Right ventricle myocardium superior (tissue), 1 donor: ENCODE measurements at places on chromosomes 6 and 20.

- DNase-seq, result no peak
Observed at GRCh38 chr20:21175433-21175832, 49.6 kb downstream of the KIZ start.

GRCh38 chr20:40960101-40960500 is 68.5 kb upstream of the TOP1 start:
- DNase-seq, result no peak

DNA sequence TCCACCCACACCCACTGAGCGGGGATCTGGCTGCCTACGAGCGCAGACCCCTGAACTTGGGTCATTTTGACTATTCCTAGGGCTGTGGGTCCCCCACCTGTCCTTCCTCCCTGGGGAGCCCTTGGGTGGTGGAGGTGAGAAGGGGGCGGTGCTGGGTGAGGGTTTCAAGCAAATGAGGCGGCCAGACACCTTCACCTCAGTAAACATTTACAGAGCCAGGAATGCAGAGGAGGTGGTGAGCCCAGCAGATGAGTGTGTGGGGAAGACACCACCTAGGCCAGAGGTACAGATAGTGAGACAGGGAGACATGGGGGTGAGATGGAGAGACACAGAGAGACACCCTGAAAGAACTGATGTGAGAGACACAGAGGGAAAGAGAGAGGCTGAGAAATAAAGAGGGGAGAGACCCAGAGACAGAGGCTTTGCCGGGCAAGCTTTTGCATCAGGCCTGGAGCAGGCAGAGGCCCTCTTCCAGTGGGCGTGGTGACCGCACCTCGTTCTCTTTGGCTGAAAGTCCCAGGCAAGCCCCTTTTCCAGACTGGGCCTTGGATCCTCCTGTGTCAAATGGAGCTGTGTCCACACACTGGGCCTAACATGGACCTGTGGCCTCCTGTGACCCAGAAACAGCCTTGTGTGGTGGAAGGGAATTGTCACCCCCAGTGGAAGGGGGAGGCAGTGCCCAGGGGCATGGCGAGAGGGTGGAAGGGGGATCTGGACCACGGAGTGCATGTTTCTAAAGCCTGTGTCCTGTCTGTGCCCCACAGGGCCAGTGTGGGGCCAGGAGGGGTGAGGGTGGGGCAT is 29.7 kb downstream of the CEBPB start:
- DNase-seq, result no peak

- no peak for DNase-seq
Observed at GRCh38 chr20:2709205-2709981, 16.8 kb downstream of the EBF4 start.

DNA sequence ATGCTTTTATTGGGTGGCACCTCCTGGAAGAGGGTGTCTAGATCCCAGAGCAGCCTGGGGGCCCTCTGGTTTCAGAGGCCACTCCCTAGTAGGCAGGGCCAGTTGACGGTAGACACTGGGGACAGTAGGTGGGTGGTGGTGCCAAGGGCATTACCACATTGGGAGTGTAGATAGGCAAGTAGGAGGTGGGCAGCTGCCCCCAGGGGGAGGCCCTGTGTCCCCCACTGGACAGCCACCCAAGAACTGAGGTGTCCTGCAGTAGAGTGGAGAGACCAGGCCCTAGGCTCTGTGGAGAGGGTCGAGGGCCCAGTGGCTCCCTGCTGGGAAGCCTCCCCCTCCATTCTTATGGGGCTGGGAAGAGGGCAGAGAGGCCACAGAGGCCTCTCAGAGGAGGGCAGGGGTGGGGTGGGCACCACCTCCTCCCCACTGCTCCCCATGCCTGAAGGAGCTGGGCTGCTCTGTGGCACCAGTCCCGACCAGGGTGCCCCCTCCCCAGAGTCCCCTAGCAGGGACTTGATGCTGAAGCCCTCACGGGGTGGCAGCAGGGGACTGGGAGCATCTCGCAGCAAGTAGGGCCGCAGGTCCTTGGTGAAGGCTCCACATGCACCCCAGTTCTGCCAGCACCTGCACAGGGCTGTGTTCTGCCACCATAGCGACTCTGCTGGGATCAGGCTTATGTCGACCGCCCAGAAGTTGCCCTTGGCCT is 305.0 kb upstream of the KCNQ5 start:
- DNase-seq, result no peak

DNA sequence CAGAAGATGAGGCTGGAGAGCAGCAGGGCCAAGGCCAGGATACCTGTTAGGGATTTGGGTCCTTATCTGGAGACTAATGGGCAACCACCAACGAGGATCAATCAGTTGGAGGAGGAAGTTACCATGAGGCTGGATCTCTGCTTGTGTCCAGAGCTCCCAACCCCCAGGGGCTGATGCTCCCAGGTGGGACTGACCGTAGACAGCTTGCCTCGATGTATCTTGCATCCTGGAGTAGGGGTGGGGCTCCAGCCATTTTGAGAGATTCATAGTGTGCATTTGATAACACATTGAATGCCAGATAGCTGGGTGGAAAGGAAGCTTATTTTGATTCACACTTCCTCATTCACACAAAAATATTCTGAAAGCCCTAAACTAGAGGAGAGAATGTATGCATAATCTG is 4.6 kb upstream of the RFPL4B start:
- DNase-seq, result no peak

- no peak for DNase-seq
Observed at GRCh38 chr6:144969154-144969553, 684.0 kb downstream of the UTRN start.

GRCh38 chr6:116409756-116410155 is 39.0 kb downstream of the DSE start:
- no peak for DNase-seq

DNA sequence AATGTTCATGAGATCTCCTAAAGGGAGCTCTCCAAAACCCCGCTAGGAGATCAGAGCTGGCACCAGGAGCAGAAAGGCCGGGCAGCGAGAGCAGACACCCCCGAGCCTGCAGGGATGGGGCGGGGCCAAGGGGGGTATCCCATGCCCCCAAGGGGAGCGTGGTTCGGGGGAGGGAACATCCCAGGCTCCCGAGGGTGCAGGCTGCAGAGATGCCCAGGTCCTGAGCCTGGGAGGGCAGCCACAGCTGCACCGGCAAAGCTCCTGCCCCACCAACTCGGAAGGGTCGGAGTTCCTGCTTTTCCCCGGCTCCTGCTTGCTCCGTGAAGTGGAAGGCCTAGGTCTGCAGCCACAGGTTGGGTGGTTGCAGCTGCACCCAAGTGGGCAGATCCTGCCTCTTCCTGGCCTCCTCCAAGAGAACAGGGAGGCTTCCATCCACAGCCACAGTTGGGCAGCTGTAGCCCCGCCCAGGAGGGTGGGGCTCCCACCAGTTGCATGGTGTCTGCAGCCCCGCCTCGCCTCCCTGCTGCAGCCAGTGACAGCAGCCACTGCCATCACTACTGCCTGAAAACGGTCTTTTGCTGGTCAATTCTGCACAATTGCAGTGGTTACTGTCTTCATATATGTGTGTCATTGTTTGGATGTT is 13.4 kb upstream of the GMNN start:
- no peak for DNase-seq

DNA sequence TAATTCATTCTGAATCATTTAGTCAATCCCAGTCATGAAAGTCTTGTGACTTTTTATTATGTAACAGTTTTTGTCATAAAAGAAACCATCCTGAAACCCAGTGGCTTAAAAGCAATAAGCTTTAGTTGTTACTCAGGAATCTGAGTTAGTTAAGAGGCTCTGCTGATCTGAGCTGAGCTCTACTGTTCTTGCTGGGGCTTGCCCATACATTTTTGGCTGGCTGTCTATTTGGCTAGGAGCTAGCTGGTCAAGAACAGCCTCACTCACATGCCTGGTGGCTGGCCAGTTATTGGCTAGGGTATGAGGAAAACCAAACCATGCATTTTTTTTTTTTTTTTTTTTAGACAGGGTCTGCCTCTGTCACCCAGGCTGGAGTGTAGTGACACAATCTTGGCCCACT is 10.6 kb downstream of the TCF21 start:
- DNase-seq, result no peak

DNA sequence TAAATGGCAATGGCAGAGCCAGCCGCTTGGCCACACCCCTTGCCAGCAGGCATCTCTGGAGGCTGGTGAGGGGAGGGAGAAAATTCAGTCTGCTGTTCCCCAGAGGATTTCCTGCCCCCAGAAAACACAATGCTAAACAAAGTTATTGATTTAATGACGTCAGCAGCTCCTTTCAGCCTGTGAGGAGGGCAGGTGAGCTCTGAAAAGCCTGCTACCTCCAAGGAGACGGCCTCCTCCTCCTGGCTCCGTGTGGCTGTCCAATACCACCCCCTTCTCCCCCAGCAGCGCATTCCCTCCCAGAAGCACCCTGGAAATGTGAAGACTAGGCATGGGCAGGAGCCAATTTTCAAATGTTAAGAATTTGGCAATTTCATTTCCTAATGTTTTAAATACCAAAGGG is 393.1 kb downstream of the ZFAND3 start:
- no peak for DNase-seq

- DNase-seq, result no peak
Observed at GRCh38 chr20:53712212-53712977, 118.8 kb upstream of the ZNF217 start.

DNA sequence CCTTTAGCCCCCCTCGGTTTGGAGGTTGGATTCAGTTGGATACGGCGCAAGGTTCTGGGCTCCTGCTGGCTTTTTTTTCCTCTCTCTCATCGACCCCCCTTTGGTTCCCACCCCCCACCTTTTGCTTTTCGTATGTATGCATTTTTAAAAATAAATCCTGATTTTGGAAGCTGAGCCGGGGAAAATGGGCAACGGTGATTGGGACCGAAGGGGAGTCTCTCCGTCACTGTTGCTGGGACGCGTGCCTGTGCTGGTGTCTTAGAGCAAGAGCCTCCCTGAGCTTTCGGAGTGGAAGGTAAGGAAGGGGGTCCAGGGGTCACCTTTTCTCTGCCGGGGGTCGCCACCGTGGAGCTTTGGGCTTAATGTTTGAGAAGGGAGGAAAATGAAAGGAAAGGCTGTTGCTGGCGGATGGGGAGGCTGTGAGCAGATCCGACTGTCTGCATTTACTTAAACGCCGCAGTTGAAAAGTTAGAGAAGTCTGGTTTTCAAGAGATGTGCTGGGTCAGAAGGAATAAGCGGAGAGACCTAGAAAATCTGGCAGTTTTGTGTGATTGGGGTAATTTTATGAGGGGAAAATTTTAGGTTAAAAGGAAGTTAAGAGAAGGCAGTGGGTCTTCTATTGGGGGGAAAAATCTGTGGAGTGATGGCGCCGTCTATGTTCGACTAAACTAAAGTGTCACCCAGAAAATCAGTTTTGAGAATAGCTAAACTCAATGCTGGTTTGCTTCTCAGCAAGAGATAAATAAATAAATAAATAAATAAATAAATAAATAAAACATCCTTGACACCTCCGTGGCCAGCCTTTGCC is 828 bp downstream of the ADGRB3 start:
- DNase-seq, result peak; percentile 51

DNA sequence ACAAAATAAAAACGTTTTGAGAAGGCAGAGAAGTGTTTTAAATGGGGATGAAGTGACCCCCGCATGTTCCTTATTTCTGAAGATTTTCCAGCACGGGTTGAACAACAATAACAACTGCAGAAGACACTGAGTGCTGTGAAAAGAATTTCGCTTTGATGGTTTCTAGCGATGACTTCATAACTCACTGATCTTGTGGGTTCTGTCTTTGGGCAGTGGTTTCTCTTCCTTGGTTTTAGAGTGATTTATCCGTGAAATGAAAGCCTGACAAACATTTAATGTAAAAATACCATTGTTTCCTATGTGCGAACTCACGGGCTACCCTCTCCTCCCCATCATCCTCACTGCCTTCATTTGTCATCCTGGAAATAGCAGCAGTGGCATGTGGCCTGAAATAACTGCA is 793.9 kb downstream of the QKI start:
- DNase-seq, result no peak

DNA sequence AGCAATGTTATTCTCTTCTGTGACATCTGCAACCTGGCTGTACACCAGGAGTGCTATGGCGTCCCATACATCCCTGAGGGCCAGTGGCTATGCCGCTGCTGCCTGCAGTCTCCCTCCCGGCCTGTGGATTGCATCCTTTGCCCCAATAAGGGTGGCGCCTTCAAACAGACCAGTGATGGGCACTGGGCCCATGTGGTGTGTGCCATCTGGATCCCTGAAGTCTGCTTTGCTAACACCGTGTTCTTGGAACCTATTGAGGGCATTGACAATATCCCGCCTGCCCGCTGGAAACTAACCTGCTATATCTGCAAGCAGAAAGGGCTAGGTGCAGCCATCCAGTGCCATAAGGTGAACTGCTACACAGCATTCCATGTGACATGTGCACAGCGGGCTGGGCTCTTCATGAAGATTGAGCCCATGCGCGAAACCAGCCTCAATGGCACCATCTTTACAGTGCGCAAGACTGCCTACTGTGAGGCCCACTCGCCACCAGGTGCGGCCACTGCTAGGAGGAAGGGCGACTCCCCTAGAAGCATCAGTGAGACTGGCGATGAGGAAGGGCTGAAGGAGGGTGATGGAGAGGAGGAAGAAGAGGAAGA is 4.6 kb downstream of the BRPF3 start:
- no peak for DNase-seq

- no peak for DNase-seq
Observed at GRCh38 chr20:42376131-42376530, 758.0 kb upstream of the CHD6 start.

- no peak for DNase-seq
Observed at GRCh38 chr6:37820718-37821079, 1.2 kb downstream of the ZFAND3 start.

DNA sequence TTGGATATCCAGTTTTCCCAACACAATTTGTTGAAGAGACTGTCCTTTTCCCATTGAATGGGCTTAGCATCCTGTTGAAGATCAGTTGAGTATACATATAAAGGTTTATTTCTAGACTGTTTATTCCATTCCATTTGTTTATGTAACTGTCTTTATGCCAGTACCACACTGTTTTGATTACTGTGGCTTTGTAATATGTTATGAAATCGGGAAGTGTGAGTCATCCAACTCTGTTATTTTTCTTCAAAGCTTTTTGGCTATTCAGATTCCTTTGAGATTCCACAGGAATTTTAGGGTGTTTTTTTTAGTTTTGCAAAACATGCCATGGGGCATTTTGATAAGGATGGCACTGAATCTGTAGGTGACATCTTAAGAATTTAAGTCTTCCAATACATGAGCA is 188.3 kb downstream of the BMP7 start:
- no peak for DNase-seq

- no peak for DNase-seq
Observed at GRCh38 chr20:60283281-60283680, 325.1 kb downstream of the CDH26 start.

- DNase-seq, result no peak
Observed at GRCh38 chr6:134295953-134296553, 21.9 kb downstream of the SGK1 start.

- no peak for DNase-seq
Observed at GRCh38 chr6:92827104-92827503, 592.3 kb downstream of the EPHA7 start.

DNA sequence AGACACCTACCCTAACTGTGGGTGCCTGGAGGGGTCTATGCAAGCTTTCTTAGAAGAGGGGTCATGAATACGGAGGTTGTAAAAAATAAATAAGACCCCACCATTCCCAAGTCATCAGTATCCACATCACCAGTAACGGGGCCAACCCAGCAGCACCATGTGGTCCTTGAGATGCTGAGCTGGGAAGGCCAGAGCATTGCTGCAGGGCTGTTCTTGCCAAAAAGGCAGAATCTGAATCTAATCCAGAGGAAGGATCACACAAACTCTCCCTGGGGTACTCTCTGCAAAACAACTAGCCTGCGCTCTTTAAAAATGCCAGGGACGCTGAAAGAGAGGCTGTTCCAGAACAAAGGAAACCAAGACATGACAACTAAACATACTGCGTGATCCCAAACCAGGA is 43.2 kb downstream of the SSR1 start:
- peak; percentile 40 for DNase-seq
